ENCODE measurements at places on chromosomes 12 and 14.

GRCh38 chr12:124125203-124125871, 152.3 kb downstream of the ZNF664 start:
- DNase-seq = no peak

DNA sequence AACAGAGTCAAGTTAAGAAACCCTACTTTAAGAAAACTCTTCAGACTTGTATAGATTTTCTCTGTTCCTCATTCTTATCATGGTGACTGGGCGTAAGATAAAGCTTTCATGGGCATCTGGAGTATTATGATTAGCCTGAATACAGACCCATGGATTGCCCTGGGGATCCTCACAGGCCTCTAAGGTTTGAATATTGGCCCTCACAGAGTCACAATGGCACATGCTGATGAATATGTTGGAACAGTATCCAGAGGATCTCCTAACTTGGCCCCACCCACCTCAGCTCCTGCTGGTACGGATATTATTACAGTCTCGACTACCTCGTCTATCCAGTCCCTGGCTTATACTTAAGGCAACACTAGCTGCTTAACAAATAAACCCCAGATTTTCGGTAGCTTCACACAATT, 8.1 kb downstream of the OSBPL8 start:
- no peak for DNase-seq

GRCh38 chr14:36591482-36591881, 9.1 kb upstream of the NKX2-8 start:
- no peak for DNase-seq

- DNase-seq = no peak
These were observed 29.4 kb downstream of the GNG2 start for GRCh38 chr14:51889851-51890250.

DNA sequence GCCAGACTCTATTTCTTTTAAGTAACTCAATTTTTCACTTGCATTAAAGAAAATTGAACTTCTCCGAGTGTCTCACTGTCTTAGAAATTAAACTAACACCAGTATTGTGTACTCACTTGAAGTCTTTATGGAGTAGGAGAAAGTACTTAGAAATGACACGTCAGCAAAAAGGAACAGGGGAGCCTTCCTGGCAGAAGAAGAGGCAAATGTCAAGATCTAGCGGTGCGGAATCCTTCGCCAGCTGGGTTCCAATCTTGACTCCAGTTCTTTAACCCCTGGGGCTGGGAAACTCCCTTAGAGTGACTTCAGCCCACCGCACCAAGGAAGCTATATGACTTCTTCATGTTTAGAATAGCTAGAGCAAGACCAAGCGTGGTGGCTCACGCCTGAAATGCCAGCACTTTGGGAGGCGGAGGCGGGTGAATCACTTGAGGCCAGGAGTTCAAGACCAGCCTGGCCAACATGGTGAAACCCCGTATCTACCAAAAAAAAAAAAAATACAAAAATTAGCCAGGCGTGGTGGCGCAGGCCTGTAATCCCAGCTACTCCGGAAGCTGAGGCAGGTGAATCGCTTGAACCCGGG, 34.4 kb downstream of the WBP11 start:
- DNase-seq = no peak

DNA sequence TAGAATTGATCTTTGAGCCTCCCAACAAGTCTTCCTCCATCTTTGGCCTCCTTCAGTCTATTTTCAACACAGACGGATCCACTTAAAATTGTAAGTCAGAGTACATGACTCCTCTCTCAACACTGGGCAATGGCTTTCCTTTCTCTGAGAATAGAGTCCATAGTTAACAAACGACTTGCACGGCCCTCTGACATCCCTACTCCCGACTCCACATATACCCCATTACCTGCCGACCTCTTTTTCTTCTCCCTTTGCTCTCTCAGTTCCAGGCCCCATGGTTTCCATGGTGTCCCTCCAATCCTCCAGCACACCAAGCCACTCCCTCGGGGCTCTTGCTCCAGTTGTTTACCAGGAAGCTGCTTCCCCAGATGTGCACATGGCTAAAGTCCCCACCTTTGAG, 84.7 kb downstream of the DNAI7 start:
- DNase-seq = no peak

GRCh38 chr14:20631023-20631879, 10.2 kb downstream of the OR6S1 start:
- DNase-seq = peak; percentile 24

Data from DND-41 (cell line).